ENCODE measurements at places on chromosomes 12 and 14.

DNA sequence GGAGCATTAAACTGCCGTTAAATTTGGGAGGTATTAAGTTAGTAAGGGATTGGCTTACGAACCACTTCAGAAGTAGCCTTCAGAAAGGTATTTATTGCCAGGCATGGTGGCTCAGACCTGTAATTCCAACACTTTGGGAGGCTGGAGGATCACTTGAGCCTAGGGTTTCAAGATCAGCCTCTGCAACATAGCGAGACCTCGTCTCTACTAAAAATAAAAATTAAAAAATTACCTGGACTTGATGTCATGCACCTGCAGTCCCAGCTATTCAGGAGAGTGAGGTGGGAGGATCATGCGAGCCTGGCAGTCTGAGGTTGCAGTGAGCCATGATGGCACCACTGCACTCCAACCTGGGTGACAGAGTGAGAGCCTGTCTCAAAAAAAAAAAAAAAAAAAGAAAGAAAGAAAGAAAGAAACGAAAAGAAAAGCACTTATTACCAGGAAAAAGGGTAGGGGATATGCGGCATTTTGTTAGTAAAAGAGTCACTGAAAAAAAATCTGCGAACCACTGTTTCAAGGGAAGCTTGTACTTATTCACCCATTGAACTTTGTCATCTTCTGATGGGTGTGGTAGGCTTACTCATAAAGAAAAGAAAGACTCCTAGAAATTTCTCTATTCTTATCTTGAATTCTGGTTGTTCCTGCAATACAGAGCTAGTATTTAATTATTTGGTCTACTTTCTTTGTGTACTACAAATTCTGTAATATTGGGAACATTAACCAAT lies 33.6 kb upstream of the PLEKHA5 start:
- no peak for DNase-seq

DNA sequence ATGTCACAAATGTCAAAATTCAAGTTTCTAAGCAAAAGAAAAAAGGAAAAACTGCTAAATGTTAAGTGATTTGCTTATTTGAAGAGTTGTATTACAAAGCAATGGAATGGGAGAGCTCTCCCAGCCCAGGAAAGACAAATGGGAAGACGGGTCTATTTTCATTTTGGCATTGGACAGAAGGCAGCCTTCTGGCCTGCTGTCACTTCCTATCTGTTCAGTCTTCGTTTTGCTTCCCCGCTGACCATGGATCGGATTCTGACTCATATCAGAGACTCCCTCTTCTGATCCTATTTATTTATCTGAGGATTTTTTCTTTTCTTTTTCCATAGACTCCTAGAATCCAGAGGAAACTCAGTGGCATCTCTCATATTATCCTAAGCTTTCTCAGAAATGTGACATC lies 634.9 kb downstream of the DIO2 start:
- no peak for DNase-seq

GRCh38 chr12:91406920-91407341 lies 224.3 kb upstream of the DCN start:
- DNase-seq = no peak

DNA sequence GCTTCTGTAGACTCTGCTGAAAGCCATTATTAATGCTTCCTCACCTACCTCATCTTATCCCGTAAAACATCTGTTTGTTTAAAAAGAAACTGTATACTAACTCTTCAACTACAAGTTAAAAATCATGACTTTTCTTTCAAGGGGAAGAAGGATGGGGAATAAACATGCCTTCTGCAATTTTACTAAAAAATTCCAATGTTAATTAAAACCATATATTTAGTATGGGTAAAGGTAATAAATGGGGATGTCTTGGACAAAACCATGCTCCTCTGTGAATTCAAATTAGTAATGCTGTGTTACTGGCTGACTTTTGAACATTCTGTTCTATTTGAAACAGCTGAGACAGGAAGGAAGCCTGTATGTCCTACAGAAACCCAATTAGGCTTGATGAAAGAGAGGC lies 311.1 kb upstream of the DIO2 start:
- DNase-seq = no peak

DNA sequence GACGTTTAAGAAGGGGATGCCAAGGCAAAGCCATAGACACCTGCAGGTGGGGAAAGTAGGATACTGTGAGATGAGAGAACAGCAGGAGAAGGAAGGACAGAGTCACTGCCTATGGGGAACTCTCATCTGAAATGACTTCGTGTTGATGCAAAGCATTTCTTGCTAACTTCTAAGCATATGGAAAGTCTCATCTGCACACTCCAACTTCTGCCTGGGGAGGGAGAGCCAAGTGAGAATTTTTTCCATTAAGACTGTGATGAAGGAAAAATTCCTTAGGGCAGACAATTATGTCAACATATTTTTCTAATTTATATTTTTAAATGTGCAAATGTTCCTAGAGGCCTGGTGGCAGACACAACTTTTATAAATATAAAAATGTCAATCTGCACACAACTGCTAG lies 115.3 kb downstream of the IPO8 start:
- DNase-seq = no peak

DNA sequence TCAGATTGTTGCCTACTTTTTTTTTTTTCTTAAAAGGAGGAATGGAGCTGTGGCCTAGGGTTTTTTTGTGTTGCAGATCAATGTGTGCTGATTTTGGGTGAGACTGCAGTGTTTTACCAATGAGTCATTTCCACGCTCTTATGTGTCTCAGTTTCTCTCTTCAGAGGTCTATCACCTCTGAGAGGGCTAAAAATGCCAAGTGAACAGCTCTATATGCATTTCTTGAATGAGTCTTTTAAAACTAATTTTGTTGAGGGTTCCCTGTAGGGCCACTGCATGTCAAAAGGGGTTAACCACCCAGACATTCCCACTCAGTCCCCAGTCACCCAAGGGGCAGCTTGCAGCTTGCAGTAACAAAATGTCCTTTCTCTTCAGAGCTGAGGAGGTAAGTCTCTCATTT lies 24.3 kb upstream of the GLIPR1L2 start:
- no peak for DNase-seq

DNA sequence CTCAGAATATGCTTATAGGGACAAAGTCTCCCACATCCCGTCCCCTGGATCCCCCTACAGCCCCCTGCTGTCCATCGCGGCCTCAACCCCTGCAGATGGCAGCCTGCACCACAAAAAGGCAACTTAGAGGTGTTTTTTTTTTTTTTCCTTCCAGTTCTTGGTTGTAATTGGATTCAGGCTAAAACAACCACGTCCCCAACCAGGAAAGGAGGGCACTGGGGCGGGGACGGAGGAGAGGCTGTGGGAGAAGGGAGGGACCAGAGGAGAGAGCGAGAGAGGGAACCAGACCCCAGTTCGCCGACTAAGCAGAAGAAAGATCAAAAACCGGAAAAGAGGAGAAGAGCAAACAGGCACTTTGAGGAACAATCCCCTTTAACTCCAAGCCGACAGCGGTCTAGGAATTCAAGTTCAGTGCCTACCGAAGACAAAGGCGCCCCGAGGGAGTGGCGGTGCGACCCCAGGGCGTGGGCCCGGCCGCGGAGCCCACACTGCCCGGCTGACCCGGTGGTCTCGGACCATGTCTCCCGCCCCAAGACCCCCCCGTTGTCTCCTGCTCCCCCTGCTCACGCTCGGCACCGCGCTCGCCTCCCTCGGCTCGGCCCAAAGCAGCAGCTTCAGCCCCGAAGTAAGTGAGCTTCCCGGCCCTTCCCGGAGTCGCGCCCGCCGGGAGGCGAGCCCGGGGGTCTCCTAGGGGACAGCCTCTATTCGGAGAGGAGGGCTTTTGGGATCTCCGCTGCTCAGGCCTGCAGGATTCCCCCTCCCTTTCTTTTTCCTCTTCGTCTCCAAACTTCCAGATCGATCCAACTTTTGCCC lies at the start of gene MMP14:
Gene MMP14, plus strand, starts transcription at position 285 of the 813 bp plus-strand sequence. Its CDS starts 233 bp downstream, at position 518.
- peak; percentile 57 for DNase-seq

DNA sequence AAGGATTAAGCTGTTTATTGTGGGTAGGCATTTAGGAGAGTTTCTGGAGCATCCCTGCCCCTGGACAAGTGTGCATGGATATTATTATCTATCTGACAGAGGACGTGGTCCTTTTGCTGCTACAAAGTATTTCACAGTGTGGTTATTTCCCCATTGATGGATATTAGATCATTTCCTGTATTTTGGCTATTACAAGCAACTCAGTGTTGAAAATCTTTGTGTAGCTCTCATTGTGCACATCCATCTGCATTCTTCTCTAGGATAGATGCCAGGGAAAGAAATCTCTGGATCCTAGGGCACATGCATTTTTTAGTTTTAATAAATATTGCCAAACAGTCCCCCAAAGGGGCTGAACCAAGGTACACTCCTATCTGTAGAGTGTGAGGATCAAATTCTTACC lies 154.3 kb upstream of the SRRM4 start:
- DNase-seq = no peak

DNA sequence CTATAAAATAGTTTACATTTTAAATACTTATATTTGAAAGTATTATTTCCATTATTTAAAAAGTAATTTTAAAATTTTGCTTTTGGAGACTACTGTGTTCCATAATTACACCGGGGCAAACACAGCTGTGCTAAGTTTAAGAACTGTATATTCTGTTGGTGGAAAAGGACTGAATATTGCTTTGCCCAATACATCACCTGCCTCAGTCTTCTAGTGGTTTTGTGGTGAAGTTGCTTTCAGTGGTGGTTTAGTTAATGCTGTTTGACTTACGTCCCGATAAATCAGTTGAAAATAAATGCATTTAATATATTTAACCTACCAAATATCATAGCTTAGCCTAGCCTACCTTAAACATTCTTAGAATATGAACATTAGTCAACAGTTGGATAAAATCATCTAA lies 23.4 kb downstream of the FBXO34 start:
- no peak for DNase-seq

DNA sequence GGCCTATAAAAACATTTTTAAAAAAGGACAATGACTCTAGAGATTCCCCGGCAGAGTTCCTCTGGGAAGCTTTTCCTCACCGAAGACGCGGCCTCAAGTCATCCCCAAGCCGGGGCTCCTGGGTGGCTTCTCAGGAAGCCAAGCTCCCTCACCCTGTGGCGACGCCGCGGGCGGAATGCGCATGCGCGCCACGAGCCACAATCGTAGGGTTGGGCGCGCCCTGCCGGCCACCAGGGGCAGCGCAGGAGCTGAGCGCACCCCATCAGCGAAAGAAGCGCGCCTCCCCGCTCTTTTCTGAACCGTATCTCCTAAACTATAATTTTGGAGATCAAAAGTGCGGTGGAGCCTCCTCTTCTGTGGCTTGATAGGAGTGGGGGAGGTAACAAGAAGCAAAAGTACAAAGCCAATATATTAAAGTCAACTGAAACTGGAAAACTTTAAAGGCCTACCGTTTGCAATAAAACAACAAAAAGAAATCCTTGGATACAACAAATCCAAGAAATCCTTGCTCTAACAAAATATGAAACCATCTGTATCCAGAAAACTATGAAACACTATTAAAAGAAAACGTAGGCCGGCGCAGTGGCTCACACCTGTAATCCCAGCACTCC lies 17.4 kb upstream of the CHFR start:
- DNase-seq = peak; percentile 69

- no peak for DNase-seq
Measured at GRCh38 chr12:90899456-90900182, 55.4 kb downstream of the CCER1 start.

GRCh38 chr12:873954-874353 lies 75.5 kb downstream of the RAD52 start:
- DNase-seq = no peak

- no peak for DNase-seq
Measured at GRCh38 chr12:131776237-131776889, 51.8 kb upstream of the MMP17 start.

- DNase-seq = no peak
Measured at GRCh38 chr14:103558071-103558882, 4.2 kb downstream of the BAG5 start.

GRCh38 chr14:104373055-104373854 lies 206.3 kb upstream of the C14orf180 start:
- no peak for DNase-seq

DNA sequence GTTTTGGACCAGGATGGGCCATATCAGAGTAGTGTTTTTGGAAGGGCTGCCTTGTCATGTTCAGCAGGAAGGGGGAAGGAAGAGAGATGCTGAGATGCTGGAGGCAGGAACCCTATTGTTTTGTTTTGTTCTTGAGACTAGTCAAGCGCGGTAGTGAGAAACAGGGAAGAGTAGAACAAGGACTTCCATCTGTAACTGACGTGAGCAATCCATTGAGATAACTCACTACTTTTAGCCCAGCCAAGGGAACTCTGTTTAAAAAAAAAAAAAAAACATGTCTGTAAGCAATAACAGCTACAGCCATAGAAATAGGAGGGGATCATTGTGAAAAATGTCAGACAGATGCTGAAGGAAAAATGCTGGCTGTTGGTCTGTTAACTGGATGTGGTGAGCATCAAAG lies 34.0 kb downstream of the CD9 start:
- DNase-seq = no peak

DNA sequence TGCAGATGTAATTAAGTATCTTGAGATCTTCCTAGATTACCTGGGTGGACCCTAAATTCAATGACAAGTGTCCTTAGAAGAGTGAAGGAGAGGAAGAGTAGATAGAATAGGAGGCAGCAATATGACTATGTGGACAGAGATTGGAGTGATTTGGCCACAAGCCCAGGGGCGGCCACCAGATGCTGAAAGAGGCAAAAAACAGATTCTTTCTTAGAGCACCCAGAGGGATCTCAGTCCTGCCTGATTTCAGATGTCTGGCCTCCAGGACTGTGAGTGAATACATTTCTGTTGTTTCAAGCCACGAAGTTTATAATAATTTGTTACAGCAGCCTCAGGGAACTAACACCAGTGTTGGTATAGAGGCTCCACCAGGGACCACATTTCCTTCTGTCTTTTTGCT lies 67.3 kb downstream of the DACT1 start:
- DNase-seq = no peak

DNA sequence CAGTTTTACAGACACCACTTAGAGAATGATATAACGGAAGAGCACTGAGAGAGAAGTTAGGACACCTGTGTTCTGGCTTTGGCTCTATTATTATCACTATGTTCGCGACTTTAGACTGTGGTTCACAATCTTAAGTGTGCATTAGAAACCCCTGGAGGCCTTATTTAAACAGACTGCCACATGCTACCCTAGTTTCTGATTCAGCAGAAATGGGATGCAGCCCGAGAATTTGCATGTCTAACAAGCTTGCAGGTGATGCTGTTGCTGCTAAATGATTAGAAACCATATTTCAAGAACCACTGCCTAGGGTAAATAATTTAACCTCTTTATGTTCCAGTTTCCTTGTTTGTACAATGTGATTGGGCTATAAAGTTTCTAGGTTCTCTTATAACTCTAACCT lies 3.6 kb upstream of the RAD51AP1 start:
- DNase-seq = no peak

- no peak for DNase-seq
Measured at GRCh38 chr14:22567437-22567836, 21.6 kb downstream of the DAD1 start.

- no peak for DNase-seq
Measured at GRCh38 chr14:69917287-69917686, 38.1 kb downstream of the SMOC1 start.

DNA sequence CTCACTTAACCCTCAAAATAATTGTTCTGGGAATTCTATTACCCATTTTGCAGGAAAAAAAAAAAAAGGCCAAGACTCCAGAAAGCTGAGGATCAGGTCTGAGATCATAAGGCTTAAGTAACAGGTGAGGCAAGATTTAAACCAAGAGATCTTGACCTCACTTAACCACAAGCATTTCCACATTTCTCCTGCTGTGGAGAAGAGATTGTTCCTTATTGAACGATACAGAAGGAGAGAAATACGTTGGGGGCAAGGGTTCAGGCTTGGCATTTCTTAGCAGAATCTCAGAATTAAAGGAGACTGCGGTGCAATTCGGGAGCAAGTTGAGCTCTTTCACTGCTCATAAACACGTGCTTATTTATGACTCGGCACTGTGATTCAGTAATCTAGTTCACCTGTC lies 885.3 kb upstream of the TMEM132C start:
- DNase-seq = no peak

- DNase-seq = no peak
Measured at GRCh38 chr12:82609234-82609914, 77.3 kb upstream of the TMTC2 start.

Data from nephron progenitor cell (in vitro differentiated cells).